ENCODE measurements at places on chromosomes 4 and X.

GRCh38 chrX:40945361-40945713 is 139.9 kb upstream of the USP9X start:
- peak; percentile 33 for DNase-seq

- no peak for DNase-seq
Measured at GRCh38 chrX:20253232-20253543, 13.5 kb downstream of the RPS6KA3 start.

- DNase-seq, result no peak
Measured at GRCh38 chr4:47239649-47240048, 208.3 kb downstream of the GABRB1 start.

DNA sequence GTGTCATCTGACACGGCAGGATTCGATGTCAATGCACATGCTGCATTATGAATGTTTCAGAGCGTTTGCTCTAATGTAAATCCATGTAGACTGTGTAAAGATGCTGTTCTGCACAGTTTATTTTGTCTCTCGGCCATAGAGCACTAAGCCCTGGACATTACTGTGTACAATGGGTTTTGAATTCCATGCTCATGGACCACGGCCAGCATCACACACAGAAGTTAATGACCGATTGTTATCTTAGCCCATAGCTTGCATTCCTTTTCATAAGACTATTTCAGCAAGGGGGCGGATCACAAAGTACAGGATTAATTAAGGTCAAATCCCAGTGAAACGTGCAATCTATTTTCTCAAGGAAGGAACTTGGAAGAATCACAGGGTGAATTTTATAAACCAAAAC is 286.1 kb upstream of the TENM3 start:
- DNase-seq, result peak; percentile 92

DNA sequence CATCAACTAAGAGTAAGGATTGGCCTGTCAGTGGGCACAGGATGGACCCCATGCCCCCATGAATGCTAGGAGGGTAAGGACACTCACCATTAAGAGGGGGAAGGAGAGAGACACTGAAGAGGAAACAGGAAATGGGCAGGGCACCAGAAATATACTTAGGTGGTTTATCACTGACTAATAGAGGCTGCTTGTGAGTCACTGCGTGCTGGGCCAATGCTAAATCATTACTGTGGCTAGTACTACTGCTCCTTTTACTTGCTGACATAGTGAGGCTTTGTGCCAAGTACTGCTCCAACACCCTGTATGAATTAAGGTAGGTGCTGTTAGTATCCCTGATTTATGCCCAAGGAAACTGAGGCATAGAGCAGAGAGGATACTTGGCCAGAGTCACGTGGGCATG is 130.4 kb upstream of the FRMPD4 start:
- peak; percentile 38 for DNase-seq

DNA sequence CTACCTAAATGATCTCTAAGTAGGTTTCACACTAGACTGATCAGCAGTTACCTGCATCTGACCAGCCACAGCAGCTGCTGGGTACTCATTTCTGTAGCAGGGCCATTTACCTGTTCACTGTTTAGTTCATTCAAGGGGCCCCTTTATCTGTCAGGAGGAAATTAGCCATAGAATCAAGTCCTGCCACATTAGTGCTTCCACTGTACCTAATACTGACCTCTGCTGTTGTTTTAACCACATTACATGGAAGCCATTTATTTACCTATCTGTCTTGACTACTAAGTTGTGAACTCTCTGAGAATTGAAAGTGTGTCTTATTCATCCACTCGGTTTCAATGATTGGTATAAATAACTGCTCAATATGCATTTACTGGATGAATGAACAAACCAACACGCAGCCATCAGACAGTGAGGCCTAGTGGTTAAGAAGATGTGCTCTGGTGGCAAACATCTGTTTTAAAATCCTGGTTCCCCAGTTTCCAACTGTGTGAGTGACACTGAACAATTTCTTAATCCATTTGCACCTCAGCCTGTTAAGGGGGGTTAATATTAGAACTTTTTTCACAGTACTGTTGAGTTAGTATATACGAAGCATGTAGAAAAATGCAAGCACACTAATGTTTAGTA is 30.0 kb upstream of the ANXA5 start:
- peak; percentile 51 for DNase-seq

GRCh38 chr4:96003951-96004740 is 164.3 kb downstream of the PDHA2 start:
- no peak for DNase-seq

DNA sequence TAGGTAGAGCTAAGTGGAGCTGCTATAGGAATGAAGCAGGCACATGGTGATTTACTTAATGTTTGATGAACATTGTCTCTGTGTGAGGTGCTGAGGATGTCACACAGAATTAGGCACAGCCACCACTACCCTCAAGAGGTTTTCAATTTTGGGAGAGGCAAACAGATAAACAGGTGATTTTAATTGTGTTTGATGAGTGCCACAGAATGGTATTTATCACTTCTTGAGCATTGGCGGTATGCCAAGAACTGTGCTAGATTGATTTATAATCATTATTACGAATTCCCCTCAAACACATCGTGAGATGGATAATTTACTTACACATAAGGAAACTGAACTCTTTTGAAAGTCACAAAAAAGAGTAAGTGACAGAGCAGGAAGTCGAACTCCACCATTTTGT is 74.8 kb downstream of the FREM3 start:
- no peak for DNase-seq

DNA sequence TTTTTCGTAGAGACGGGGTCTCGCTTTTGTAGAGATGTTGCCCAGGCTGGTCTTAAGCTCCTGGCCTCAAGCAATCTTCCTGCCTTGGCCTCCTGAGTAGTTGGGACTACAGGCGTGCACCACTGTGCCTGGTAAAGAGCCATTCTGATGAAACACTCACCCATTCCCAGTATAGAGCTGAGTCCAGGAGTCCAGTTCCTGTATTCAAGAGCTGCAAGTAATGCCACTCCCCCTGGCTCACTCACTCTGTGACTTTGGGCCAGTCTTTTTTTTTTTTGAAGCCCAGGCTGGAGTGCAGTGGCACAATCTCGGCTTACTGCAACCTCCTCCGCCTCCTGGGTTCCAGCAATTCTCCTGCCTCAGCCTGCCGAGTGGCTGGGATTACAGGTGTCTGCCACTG is 3.5 kb downstream of the CCDC22 start:
- no peak for DNase-seq

DNA sequence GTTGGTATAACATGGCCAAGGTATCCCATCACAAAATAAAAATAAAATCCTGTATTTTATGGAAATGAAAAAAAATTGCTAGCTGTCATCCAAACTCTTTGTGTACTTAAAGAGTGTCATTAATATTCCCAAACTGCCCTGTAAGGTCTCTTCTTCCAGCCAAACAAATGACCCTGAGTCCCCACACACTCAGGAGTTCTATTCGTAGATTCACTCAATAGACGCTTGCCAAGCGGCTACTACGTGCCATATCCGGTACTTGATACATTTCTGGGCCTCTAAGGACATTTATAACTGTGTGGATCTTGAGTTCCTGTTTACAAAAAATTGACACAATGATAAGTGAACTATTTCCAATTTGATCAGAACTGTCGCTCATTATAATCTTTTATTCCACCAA is 245.1 kb downstream of the SCFD2 start:
- DNase-seq, result no peak

DNA sequence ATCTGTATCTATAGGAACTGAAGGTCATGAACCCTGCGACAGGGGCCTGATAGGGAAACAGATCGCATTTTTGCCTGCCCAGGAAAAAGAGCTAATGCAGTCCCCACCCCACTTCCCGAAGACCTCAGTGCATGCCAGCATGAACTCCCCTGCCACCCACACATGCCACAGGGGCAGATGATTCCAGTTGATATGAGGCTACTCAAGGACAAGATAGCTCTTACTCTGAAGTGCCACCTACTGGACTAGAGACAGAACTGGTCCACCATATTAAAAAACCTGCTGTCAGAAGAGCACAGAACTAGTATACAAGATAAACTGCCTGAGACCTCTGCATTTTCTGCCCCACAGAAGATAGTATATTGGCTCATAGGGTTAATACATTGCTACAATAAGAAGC is 68.0 kb downstream of the YIPF7 start:
- DNase-seq, result no peak

DNA sequence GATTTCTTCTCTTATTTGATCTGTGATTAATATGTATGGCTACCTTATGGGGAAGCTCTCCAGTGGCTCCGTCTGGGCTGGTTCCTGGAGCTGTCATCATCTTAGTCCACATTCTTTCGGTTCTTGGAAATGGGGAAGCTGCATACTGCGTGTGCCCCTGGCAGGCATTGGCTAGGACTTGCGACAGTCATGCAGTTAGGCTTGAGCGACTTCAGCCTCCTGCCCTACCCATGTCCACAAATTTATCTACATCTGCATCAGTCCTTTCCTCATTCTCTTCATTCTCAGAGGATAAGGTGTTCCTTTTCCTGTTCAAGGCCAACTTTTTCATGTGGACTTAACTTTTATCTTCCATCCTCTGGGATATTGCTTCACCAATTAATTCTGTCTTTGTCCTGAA is 214.2 kb downstream of the RELL1 start:
- no peak for DNase-seq

DNA sequence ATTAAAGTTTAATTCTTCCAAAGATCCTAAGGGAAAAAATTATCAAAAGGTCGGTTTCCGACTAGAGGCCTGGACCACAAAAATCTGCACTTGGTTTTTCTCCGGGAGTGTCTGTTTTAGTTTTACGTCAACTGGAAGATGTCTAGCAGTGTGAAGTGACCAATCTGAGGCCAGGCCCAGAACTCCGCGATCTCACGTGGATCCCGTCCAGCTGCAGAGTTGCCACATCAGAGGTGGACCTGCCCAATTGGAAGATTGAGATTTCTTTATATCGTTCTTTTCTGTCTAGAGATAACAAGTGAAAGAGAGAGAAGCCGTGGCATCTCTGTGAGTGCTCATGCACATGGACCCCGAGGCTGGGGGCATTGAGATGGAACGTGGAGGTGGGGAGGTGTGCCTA is 115.8 kb downstream of the AFF1 start:
- DNase-seq, result no peak

DNA sequence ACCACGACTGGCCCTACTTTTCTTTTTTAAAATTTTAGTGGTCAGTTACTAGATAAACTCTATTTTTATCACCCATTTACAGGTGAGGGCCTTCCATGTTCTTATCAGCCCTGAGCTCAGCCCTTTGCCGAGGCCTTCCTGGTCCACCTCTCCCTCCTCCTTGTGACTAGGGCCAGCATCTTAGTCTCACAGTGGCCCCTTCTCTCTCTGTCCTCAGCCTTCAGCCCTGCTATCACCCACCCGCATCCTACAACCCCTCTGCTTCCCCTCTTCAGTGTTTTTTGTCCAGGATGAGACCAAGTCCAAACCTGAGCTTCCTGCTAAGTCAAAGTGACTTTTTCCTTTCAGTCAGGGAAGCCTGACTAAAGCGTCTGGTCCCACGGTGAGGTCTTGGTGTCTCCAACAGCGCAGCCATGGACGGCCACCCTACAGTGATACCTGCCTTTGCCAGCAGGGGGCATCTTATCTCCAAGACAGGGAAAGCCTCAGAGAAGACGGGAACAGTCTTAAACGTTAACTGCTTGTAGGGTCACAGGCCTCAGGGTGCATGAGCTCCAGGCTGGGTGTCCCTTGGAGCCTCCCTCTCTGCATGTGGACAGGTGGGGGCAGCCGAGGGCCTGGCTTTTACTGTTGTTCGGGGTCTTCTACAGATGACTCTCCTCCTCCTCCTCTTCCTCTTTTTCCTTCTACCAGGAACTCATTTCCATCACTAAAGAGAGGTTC is 11.7 kb upstream of the GAGE10 start:
- peak; percentile 7 for DNase-seq

GRCh38 chrX:69493193-69493592 is 10.9 kb upstream of the NALF2 start:
- DNase-seq, result no peak

DNA sequence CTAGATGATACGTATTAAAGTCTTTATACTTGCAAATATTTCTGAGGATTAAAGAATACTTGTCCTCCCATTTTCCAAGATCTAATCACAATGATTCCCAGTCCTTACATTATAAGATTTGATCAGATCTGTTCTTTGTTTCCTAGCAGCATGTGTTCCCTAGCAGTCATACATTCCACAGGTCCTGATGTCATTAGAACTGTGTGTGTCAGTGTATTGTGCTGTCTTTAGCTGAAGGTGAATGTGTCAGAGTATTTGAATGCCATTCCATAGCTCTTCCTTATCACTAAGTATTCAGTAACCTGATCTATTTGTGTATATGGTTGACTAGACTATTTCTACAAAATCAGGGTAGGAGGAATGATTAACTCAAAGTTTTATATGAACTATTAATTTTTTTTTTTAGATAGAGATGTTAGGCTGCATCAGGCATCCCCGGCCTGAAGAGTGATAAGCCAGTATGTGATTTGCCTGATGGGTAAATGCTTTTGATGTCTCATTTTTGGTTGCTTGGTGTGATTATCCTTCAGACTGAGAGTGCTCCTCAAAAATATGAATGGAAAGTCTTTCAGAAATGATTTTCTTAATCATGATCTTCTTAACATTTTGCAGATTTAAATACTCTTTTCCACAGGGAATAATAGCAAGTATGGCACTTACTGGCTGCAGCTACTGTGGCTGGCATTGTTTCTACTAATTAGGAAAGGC is 4.4 kb downstream of the ADGRL3 start:
- DNase-seq, result no peak

DNA sequence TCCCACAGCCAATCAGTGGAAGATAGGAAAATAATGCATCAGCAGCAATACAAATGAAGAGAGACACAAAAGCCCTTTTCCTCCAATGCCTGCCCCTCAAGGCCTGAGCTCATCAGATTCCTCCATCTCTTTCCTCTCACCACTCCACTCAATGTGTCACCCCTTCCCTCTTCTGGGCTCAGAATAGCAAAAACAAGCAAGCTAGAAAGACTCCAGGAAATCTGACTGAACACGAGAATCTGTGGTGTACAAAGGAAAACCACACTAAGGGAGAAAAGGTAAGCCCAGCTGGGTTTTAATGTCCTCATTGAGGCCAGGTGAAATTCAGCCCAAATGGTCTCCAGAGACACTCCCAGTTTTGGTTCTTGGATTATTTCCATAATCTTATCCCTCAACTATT is 46.3 kb downstream of the ARHGEF9 start:
- no peak for DNase-seq

GRCh38 chr4:94253036-94253435 is 45.4 kb downstream of the SMARCAD1 start:
- DNase-seq, result no peak

- no peak for DNase-seq
Measured at GRCh38 chr4:148114436-148114835, 327.8 kb downstream of the NR3C2 start.

- DNase-seq, result no peak
Measured at GRCh38 chrX:10021461-10022272, 54.5 kb downstream of the CLDN34 start.

- peak; percentile 68 for DNase-seq
Measured at GRCh38 chrX:19990556-19991349, at the start of gene BCLAF3. BCLAF3 (minus strand) TSS chrX:19991061; CDS start chrX:19970264, 20,797 bp downstream.

DNA sequence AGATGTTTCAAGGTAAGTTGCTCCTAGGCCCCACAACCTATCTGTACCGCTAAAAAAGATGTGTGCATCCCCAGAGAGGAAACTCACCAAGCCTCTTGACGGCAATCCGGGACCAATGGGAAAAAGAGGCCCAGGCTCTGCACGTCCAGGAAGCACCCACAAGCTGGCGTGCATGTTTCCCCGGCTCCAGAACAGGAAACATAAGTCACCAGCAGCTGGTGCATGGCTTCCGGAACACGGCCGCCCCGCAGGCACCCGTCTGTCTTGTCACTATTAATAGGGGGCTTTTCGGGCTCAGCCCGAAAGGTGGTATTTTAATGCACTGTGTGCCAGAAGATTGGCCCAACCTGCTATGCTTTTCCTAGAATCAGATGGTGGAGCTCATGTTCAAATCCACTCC is 22.2 kb downstream of the CRMP1 start:
- DNase-seq, result no peak

Data from fibroblast of skin of left quadriceps (primary cell).